ENCODE measurements at places on chromosomes 4 and X. TPM values are rescaled to one million over a fixed set of nuclear protein-coding genes. Genes with fewer than 3 reads are reported as not detected.

GRCh38 chr4:13990596-13991589 is 363.4 kb upstream of the BOD1L1 start:
- no peak for DNase-seq

- DNase-seq: no peak
Observed at GRCh38 chr4:149211876-149212275, 603.8 kb downstream of the IQCM start.

DNA sequence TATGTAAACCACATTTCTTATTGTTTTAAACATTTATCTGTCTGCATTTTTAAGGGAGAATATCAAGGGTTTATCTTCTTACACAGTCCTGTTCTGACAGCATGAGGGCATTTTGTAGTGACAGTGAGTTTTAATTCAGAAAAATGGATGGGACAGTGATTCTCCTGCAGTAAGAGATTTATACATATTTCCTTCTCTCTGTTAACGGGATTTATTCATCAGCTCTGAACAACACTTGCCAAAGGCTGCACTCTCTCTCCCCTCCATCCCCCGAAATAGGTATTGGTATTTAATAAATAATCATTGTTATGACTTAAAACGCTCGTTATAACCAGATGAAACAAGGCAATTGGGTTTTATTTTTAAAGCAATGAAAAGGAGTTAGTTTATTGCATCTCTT is 410.9 kb downstream of the STIM2 start:
- no peak for DNase-seq

DNA sequence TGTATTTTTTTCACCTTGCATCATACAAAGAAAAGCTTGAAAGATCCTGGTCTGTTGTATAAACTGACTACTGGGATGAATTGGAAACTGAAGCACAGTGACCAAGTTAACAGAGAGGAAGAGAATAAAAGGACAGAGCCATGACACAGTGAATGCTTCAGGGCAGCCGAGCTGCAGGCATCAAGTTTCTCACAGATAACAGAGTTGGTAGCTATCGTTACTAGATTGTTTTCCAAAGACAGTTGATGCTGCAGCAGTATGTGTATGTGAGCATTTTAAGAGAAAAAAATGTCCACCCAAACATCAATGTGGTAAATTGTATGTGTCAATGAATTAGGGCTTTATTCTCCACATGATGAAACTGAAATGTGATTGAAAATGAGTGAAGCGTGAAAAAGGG is 1032.7 kb downstream of the ADGRL3 start:
- no peak for DNase-seq

GRCh38 chrX:150607201-150607600 is 38.8 kb downstream of the MTM1 start:
- no peak for DNase-seq

DNA sequence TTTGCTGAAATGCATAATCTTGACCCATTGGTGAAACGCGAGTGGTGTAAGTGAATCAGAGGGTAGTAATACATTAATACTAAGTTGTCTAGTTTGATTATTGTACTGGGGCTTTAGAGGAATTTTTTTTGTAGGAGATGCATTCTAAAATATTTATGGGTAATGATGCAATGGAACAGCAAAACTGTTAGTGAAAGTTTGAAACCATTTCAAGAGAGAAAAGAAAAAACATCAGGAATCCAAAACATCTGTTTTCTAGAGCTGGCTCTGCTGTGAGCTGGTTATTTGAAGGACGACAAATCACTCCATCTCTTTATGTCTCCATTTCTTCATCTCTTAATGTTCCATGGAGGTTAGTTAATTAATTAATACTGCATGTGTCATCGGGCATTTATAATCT is 351.9 kb upstream of the FAT1 start:
- no peak for DNase-seq

- DNase-seq: no peak
Observed at GRCh38 chrX:69144838-69145680, 20.2 kb downstream of the PJA1 start.

DNA sequence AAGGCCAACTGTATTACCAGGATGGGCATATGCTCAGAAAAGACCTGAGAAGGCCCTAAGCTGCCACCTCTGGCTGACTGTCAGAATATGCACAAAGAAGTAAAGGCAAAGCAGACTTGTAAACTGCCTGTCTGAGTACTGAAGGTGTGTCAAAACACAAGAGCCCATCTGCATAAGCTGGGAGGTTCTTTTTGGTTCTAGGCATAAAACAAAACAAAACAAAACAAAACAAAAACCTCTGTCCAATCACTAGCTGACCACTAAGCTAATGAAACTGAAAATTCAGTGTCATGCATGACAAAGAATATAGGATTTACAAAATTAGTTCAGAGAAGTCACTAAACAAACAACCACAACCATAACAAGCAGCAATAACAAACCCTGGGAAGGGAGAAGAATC is 20.6 kb downstream of the SH3D19 start:
- DNase-seq: no peak

GRCh38 chr4:120857312-120857711 is 65.2 kb downstream of the PRDM5 start:
- no peak for DNase-seq

DNA sequence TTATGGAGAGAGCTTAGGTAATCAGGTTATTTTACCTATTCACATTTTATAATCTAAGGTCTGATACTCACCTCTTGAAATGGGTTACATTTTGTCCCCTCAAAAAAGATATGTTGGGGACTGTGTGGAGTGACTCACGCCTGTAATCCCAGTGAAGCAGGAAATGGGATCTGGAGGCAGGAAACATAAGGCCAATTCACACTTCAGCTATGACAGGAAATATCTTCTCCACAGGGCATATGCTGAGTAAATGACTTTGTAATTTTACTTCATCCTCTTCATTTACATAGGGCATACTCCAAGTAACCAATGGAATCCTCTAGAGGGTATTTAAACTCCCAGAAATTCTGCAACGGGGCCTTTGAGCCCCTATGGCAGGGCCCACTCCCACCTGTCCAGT is 54.8 kb upstream of the ZMAT1 start:
- no peak for DNase-seq

DNA sequence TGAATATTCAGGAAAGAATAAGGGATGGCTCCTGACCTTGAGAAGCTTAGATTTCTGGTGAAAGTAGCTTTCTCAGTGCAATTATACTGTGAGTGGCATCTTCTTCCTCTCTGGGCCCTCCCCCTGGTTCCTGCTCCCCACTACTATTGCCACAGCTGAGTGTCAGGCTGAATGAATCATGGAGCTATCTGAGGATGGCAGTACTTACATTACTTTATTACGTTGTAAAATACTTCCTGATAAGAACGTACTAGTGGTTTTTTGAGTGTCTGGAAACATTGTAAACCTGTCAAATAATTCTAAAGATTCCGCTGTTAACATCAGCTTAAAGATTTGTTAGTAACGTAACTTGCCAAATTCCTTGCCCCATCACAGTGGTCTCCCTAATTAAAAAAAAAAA is 36.2 kb downstream of the ARHGAP10 start:
- DNase-seq: no peak

DNA sequence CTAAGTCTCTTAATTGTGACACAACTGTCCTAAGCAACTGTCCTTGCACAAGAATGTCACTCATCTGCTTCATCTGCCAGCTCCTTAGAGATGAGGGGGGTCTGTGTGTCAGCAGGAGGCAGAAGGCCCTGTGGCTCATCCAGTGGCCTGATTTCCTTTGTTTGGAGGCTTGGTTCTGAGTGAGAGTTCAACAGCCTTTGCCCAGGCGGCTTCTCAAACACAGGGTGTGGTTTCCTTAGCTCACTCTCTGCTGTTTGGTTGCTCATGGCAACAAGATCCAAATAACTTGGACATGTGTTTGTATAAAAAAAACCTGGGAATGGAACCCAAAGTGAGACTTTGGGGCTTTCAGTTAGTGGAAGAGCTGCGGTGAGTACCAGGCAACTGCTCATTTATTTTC is 46.6 kb downstream of the MAP7D3 start:
- peak; percentile 57 for DNase-seq

GRCh38 chrX:71579136-71579989 is 1.1 kb downstream of the GCNA start:
- no peak for DNase-seq

- DNase-seq: no peak
Observed at GRCh38 chr4:81096566-81096965, 66.1 kb downstream of the BMP3 start.

- DNase-seq: no peak
Observed at GRCh38 chr4:77615153-77615552, 9.5 kb downstream of the CXCL13 start.

DNA sequence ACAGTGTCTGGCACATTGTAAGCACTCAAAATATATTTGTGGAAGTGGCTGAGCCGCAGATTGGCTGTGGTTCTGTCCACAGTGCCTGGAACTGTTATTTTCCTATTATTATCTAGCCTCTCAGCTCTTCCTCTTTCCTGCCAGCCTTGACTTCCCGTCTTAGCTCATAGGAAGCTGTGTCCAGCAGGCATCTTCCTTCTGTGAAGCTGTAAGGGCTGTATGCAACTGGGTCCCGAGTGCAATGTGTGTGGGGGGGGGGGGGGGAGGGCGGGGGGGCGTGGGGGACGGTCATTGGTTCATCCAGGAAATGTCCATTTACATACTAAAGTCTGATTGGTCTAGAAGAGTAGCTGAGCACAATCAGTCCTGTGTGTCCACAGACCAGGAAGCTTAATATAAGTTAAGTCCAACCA is 210.7 kb downstream of the PDGFRA start:
- DNase-seq: peak; percentile 20

- no peak for DNase-seq
Observed at GRCh38 chrX:11267425-11267824, 25.8 kb upstream of the AMELX start.

- no peak for DNase-seq
Observed at GRCh38 chr4:182937268-182938204, 20.4 kb upstream of the DCTD start.

GRCh38 chr4:98341309-98341708 is 80.1 kb downstream of the RAP1GDS1 start:
- no peak for DNase-seq

DNA sequence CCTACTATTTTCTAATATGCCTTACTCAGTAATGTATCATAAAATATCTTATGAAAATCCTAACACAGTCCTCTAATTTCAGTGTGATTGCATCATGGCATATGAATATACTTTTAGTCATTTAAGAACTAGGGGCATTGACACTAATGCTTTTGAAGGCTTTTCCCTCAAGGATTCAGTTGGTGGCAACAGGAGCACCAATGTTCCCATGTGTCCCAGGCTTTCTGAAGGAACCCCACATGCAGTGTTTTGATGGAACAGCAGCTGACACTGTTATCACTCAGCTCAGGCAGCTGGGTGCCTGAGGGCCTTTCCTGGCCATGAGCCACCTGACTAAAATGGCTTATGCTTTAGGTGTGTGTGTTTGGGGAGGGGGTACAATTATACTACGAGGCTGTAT is 348.3 kb downstream of the ARHGAP24 start:
- DNase-seq: no peak

- no peak for DNase-seq
Observed at GRCh38 chr4:90317785-90318184, 190.6 kb downstream of the CCSER1 start.

DNA sequence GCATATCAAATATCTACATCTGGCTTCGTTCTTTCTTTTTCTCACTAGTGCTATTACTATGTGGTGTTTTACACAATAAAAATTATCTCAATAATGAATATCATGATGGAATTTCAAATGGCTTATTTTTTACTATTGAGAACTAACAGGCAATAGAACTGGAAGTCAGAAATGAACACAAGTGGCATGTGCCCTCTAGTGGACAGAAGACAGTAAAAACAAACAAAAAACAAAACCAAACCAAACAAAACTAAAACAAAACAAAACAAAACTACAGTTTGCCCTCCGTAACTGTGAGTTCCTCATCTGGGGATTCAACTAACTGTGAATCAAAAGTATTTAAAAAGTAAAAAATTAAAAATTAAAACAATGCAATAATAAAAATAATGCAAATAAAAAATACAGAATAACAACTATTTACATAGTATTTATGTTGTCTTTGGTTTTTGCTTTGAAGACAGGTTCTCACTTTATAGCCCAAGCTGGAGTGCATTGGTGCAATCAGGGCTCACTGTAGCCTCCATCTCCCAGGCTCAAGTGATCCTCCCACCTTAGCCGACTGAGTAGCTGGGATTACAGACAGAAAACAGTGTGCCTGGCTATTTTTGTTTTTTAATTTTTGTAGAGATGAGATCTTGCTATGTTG is 195.6 kb upstream of the TACR3 start:
- no peak for DNase-seq

DNA sequence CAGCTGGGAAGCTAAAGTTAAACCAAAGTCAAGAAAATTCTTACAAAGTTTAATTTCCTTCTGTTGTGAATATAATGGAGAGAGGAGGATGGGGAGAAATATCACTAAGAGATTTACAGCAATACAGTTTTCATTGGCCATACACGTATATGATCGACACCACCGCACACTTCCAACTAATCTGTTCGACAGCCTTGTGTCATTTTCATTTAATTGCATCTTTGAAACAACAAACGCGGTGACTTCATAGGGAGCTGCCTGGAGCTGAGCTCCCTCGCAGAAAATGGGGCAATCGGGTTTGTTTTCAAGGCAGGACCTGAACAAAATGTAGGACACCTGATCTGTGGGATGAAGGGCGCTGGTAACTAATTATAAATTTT is 1.3 kb downstream of the PTPN13 start:
- DNase-seq: no peak

GRCh38 chrX:154597221-154597620 is 12.3 kb downstream of the CTAG1A start:
- no peak for DNase-seq

DNA sequence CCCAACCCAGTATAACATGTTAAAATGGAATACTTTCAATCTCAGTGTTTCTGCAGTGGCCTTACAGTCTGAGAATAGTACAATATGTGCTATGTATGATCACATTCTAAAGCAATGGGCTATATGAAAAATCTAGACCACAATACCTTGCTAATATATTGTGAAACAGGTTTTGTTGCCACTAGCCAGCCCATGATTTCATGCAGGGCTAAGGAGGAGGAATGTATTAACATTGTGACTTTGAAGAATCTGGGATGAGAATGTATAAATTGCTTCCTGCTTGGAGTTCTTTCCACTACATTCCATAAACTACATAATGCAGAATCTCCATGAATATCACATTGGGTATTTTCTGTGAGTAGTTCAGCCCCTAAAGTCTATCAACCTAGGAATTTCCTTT is 935.4 kb upstream of the GRIA3 start:
- no peak for DNase-seq

- no peak for DNase-seq
Observed at GRCh38 chrX:137549851-137550664, 15.9 kb upstream of the ZIC3 start.

Gene UGT2B7
- total RNA-seq: 3.0 TPM

Gene SSX2B
- not detected for total RNA-seq

Gene DOK7
- total RNA-seq: 1.5 TPM

Gene ZIC3
- total RNA-seq: not detected

Gene TLR3
- total RNA-seq: 13.6 TPM

Gene ADH1C
- total RNA-seq: 240 TPM

Gene PPP2R2C
- 0.35 TPM for total RNA-seq

Gene FMR1NB
- total RNA-seq: not detected

Gene FAM133A
- total RNA-seq: 0.08 TPM

Gene EMCN
- 7.1 TPM for total RNA-seq

Gene PAGE1
- not detected for total RNA-seq

Gene SPANXN5
- total RNA-seq: not detected

Gene F11
- total RNA-seq: 0.48 TPM

Gene DUSP21
- total RNA-seq: not detected

Gene GSX2
- total RNA-seq: not detected
